Thymus (tissue), 14 donors: ENCODE measurements at places on chromosomes 13 and 19.

- no peak for DNase-seq
Measured at GRCh38 chr13:73828811-73829210, 305.4 kb downstream of the KLF12 start.

- no peak for DNase-seq
Measured at GRCh38 chr13:32905864-32906180, 110.4 kb upstream of the KL start.

GRCh38 chr13:49652355-49653305, 24.3 kb downstream of the ARL11 start:
- DNase-seq: peak; percentile 9

- no peak for DNase-seq
Measured at GRCh38 chr19:2059422-2060201, 8.6 kb upstream of the MKNK2 start.

DNA sequence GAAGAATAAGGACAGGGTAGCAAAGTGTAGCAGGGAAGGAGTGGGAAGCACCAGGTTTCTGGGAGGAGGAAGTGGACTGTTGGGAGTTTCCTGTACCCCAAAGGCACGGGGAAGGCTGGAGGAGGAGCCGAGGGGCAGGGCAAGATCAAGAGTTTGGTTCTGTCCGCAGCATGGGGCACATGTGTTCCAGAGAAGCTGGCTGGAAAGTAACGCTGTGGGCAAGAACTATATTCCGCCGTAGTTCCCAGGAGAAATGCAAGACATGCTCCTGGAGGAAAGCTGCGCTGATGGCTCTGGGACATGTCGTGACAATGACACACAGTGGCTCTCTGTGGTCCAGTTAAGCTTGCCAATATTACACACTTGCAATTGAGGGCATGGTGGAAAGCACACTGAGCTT, 51.7 kb upstream of the KPNA3 start:
- DNase-seq: no peak

- no peak for DNase-seq
Measured at GRCh38 chr19:40622773-40623075, 21.6 kb downstream of the LTBP4 start.

GRCh38 chr19:31501427-31502195, 152.4 kb upstream of the TSHZ3 start:
- DNase-seq: no peak

DNA sequence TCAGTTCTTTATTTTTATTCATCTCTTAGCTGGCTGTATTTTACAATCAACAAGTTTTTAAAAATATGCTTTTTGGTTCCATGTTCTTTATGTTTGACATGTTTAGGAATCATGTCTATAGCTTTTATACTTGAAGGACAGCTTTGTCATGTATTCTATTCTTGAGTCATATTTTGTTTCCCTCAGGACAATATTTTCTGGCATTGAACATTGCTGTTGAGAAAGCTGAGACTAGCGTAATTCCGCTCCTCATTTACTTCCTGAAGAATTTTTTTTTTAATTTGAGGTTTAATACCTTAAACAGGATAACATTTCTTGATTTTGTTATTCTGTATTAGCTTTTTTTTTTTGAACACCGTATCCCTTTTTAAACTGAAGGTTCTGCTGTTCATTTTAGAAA, 53.2 kb downstream of the RB1 start:
- DNase-seq: no peak
